ENCODE measurements at places on chromosomes 4 and X. TPM values are rescaled to one million over a fixed set of nuclear protein-coding genes. Genes with fewer than 3 reads are reported as not detected.

MTNR1A gene
- not detected for polyA plus RNA-seq

TEX13D gene
- polyA plus RNA-seq: not detected

ADGRL3 gene
- polyA plus RNA-seq: 90.1 TPM

BCAP31 gene
- 182 TPM for polyA plus RNA-seq

PLS3 gene
- polyA plus RNA-seq: 3.8 TPM

BST1 gene
- polyA plus RNA-seq: 0.32 TPM

Measured in neural cell (in vitro differentiated cells).